Stimulated activated CD8-positive, alpha-beta memory T cell treated with anti-CD3 and anti-CD28 coated beads, Interleukin-4, amount 100 ng/mL, for 4 hours (primary cell): ENCODE measurements at places on chromosomes 4 and X.

DNA sequence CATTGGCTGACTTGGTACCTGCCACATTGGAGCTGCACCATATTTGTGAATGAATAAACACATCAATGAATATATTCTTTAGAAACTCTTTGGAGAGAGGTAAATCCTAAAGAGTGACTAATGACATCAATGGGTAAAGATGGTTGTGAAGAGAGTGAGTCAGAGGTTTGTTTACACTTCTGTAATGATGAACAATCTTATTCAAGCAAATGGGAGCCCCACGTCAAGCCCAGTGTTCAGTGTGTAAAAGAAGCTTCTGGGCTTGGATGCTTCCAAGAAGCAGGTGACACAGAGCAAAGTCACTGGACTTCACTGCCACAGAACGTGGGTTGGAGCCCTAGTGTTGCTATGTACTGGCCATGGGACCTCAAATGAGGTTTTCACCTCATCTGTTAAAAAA is 319.0 kb downstream of the STK32B start:
- no peak for DNase-seq

GRCh38 chr4:80228460-80228859 is 31.2 kb downstream of the PRDM8 start:
- DNase-seq = no peak

DNA sequence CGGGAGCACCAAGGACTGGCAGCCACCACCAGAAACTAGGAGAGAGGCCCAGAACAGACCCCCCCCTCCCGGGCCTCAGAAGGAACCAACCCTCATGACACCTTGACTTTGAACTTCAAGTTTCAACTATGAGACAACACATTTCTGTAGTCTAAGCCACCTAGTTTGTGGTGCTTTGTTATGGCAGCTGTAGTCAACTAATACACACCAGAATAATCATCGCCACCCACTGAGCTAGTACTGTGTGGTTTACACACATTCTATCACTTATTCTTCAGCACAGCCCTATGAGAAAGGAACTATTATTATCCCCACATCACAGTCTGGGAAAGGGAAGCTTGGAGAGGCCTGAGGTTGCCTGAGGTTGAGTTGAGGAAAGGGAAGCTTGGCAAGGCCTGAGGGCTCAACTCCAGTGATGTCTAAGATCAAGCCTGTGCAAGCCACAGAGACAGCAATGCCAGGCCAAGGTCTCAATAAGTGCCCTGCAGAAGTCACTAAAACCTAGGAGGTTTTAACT is 126.6 kb downstream of the FHDC1 start:
- DNase-seq = no peak

- no peak for DNase-seq
These were observed 665 bp downstream of the PSMD10 start for GRCh38 chrX:108090491-108091263.

GRCh38 chr4:102862016-102862415 is 6.8 kb upstream of the CISD2 start:
- DNase-seq = no peak

GRCh38 chr4:76208005-76208765 is 5.4 kb downstream of the SCARB2 start:
- no peak for DNase-seq

GRCh38 chr4:148431401-148431800 is 10.8 kb downstream of the NR3C2 start:
- DNase-seq = no peak

- DNase-seq = no peak
These were observed 92.2 kb upstream of the SPRY1 start for GRCh38 chr4:123304151-123304964.

DNA sequence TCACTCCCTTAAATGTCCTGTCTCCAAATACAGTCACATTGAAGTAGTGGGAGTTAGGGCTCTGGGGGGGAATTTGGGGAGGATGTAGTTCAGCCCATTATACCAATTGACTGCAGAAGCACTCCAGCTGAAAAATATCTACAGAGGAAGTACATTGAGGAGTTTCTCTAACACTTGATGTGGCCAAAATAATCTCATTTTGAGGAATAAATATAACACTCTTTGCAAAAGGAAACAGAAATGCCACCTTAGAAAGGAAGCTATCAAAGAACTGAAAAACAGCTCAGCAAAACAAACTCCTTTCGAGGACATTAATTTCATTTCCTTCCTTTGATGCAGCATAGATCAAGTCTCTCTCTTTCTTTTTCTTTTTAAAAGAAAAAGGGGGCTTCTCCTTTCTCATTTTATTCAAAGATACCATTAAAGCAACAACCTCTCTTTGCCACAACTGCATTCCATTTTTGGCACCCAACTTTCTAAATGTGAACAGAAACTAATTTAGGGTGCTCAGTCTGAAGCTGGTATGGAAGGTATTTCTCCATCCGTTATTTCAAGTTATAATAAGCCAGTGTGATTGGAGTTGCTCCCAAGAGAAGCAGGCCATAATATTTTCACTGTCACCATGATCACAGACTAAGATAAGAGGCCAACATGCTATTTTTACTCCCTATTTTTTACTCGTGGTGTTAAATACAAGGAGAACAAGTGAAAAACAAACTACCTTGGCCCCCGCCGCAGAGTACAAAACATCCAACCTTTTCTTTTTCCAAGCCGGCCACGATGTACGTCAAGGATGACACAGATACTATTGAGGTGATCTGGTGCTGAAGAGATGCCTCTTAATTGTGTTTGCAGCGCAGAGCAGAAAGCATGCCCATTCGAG is 230.4 kb upstream of the GATB start:
- no peak for DNase-seq

DNA sequence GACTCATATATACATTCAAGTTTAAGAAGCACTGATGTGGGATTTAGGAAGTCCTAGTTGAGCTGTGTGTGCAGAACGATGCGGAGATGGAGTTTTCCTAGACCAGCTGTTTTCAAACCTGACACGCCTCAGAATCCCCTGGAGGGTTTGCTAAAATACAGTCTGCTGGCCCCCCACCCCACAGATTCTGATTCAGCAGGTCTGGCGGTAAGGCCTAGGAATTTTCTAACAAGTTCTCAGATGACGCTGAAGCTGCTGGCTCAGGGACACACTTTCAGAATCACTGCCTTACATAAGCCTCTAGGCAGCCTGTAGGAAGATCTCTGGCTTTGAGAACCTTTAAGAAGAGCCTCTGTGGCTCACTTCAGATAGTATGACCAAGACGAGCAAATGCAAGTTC is 73.1 kb downstream of the PHEX start:
- no peak for DNase-seq

- no peak for DNase-seq
These were observed 35.8 kb downstream of the RHOH start for GRCh38 chr4:40232610-40233009.

DNA sequence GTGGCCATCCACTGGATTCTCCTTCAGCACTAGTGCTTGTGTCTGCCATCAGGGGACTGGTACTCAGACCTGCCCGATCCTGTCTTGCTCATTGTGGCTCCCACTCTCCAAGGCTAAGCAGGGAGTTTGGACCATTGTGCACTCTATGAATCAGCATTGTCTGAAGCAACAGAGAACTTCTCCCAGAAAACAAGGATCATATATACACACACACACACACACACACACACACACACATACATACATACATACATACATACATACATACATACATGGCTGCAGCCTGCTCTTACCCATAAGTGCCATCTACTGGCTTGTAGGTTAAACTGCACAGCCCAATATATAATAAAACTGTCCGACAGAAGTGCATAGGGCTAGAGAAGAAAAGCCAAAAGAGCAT is 345.3 kb upstream of the LCORL start:
- no peak for DNase-seq

DNA sequence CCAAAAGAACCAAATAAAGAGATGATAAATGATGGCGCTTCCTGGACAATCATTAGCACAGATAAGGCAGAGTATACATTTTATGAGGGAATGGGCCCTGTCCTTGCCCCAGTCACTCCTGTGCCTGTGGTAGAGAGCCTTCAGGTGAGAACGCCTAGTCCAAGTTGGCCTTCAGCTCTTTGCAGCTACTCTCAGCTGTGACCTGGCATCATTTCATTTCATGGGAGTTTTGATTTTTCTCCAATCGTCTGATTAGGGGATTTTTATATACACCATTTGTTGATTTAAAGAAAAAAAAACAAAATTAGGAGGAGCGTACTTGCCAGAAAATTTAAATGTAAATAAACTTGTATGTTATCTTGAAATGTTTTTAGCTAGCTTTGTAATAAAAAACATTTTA is 60.4 kb downstream of the CCKAR start:
- DNase-seq = no peak

DNA sequence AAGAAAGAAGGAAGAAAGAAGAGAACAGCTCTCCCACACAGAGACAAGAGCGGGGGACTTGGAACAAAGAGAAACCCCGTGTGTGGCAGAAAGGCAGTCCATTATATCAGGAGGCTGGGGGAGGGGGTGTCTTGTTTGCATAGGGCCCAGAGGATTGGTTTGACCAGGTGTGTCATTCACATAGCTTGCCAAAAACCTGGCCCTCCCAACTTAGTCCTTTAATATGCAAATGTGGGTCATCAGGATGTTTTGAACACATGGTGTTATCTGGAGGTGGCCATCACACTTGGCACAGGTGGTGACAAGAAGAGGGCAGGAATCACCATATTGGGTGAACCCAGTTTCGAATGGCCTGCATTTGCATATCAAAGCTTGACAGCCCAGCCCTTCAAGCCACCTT is 111.7 kb downstream of the LINC00632 start:
- DNase-seq = no peak

DNA sequence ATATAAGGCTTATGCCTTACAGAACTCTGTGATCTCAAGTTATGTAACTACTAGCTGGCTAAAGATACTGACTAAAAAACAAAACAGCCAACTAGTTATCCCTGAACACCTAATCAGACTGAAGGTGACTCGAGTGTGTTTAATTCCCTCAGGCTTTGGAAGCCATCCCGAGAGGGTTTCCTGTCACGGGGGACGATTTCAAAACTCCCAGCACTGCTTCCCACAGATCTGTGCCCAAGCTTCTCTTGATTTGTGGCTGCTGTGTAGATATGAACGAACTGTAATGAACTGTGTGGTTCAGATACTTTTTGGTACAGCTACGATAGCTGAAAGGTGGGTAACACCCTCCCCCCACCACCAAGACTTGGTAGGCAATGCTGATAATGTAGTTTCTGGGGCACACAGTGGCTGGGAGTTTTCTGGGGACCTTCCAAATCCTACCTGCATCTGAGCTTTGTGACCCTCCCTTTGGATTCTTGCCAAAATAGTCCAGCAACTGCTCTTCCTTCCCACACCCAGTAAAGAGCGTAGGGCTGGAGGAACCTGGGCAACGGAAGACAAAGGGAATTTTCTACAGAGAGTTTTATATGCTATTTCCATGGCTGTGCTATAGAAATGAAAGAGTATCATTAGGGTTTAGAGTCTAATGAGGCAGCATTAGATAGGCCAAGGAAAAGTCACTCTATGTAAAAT is 148.8 kb downstream of the MGST2 start:
- no peak for DNase-seq

DNA sequence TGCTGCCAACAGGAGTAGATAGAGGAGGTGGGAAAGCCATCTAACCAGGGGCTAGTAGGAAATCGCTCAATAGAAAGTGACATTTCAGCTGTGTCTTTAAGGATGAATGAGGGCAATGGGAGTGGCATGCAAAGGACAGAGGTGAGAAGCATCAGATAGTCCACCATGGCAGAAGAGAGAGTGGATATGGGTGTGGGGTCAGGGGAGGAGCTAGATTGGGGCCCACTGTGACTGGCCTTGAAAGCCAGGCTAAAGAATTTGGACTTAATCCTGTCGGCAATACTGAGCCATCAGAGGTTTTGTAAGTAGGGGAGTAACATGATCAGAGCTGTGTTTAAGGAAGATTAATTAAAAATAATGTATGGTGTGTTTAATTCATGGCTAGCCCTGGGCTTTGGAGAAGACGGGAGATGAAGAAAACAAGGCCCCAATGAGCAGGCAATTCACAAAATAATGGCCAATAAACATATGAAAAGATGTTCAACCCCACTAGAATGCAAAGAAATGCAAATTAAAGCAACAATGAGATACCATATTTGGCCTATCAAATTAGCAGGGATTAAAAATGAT is 98.1 kb upstream of the PJA1 start:
- DNase-seq = no peak

GRCh38 chrX:154981116-154981411 is 41.5 kb downstream of the F8 start:
- DNase-seq = no peak

GRCh38 chr4:24559032-24559821 is 25.1 kb downstream of the DHX15 start:
- DNase-seq = no peak

- no peak for DNase-seq
These were observed 342.8 kb downstream of the FBXW7 start for GRCh38 chr4:152193059-152193458.

- DNase-seq = peak; percentile 68
These were observed at the start of gene CYP4V2 for GRCh38 chr4:186191200-186192065. CYP4V2 (plus strand) TSS chr4:186191567; CDS start chr4:186191824, 257 bp downstream.

- no peak for DNase-seq
These were observed 91.6 kb upstream of the NLRP2B start for GRCh38 chrX:57771689-57772088.

- DNase-seq = no peak
These were observed 38.4 kb downstream of the PHKA2 start for GRCh38 chrX:18945483-18945882.

DNA sequence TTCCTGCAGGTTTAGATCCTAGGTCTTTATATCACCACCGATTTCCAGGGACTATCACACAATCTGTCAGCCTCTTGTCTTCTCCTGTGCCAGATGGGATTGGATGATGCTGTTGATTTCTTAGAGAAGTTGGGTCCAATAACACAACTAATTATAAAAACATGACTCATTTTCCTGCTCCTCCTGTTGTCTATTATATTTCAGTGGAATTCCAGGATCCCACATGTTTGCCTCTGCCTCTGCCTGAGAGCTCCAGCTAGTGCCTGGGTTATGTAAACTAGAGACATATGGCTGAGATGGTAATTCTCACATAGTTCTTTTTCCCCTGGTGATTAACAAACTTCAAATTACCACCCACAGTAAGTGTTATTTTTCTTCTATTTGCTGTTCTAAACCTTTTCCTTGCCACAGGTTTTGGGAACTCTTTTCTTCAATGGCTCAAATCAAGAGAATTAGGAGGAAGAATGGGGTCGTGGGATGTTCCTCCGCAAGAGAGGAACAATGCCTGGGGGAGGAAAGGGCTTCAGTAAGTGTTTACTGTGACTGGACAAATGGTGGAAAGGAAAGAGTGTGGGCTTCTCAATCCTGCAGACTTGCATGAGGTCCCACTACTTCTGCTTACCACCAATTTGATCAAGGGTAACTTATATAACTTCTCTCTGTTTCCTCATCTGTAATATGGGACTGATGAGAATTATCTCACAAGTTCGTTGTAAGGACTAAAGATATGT is 3.4 kb upstream of the HOPX start:
- no peak for DNase-seq

DNA sequence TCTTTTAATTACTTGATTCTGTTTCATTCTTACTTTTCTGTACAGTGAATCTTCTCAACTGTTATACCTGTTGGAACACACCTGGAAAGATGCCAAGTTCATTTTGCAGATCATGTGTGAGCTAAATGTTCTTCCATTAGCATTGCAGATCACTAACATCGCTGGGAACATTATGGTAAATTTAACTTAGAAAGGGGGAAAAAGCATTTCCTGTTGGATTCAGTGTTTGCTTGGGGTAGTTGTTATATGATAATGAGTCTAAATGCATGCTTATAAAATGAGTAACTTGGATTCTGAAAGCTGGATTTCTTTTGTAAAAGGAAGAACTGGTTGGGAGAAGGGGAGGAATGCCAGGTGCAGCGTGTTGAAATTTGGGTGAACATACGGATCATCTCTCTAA is 47.6 kb downstream of the POLA1 start:
- no peak for DNase-seq
